ENCODE measurements at places on chromosomes 2 and 18.

DNA sequence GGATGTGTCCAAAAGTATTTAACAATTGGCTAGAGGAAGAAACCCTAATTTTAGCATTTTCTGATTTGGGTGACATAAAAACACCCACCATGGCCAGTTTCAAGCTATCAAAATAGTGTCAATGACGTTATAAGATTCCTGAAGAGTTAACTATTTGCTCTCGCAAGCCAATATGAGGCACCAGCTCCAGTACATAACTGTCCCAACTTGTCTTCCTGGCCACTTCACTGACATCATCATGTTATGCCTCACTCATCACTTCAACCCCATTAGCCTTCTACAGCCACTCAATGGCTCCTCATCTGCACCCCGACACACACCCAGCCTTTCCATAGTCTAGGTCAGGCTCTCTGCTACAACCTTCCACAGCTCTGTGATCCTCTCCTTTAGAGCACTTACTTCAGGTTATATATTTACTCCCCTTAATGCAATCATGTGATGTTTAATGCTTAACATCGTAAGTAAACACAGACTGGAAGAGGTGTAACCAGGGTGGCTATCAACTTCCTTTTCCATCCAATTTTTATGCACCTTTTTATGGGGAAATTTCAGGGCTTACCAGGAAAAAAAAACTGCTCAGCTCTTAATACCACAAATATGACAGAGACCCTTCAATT lies 158.7 kb downstream of the VWC2L start:
- no peak for DNase-seq

DNA sequence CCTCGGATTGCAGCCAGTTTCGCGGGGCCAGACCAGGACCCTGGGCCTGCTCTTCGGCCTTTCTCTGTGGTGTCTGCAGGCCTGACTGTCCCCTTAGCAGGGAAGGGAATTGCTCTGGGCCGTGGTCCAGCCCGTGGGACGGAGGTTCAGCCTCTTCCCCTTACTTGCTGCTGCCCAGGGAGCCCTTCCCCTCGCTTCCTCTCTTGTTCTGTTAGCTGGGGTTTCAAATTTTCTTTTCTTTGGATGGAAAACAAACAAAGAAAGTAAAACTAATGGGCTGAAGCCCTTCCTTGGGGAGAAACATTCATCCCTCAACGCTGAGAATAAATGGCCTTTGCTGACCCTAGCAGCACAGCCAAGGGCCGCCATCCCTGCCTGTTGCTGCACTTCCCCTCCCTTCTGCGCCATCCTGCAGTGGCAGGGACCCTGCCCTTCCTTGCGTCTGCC lies 52.4 kb downstream of the ASAP2 start:
- peak; percentile 45 for DNase-seq

DNA sequence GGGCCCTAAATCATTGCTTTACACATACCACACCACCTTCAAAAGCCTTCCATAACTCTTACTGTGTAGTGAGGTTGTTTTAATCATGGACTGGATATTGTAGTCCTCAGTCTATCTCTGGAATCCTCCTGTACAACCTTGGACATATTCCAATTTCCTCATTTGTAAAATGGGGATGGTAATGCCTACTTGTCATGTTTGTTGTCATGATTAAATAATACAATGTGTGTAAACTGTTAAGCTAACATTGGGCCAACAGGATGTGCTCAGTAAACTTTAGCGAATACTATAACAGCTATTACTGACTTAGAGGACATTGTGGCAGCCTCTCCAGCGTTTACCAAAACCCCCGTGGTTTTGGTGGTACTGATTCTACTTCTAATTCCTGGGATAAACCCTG lies 74.7 kb upstream of the PTPRM start:
- DNase-seq, result no peak

- DNase-seq, result no peak
Observed at GRCh38 chr2:58562276-58562675, 321.2 kb upstream of the FANCL start.

DNA sequence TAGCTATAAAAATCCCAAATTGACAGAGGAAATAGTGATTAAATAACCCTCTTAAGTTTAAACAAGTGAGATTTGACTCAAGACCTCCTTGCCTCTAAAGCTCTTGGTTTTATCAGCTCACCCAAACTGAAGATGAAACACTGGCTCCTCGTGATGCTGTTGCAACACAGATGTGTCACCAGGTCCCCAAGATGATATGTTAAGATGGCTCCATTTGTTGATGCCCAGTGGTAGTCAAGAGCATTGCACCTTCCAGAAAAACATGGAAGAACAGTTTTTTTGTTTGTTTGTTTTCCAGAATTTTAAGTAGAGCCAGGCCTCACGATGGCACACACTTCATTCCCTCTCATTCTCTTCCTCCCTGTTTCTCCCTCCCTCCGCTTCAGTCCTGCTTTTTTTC lies 399.8 kb downstream of the TXNL1 start:
- peak; percentile 41 for DNase-seq

DNA sequence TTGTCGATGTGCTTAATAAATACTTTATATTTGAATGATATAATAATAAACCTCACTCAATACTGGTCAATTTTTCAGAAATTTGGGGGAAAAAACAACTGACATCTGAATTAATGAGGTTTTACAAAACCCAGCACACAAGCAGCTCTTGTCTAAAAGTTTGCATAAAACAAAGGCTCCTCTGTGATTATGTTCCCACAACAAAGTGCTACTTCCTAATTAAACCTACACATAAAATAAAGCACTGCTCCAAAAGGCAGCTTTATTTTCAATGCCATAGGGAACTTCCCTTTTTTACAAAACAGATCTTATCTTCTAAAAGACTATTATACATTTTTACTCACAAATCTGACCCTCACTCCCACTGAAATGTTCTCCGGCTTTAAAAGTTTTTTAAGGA lies 47.1 kb downstream of the LAMA1 start:
- no peak for DNase-seq

DNA sequence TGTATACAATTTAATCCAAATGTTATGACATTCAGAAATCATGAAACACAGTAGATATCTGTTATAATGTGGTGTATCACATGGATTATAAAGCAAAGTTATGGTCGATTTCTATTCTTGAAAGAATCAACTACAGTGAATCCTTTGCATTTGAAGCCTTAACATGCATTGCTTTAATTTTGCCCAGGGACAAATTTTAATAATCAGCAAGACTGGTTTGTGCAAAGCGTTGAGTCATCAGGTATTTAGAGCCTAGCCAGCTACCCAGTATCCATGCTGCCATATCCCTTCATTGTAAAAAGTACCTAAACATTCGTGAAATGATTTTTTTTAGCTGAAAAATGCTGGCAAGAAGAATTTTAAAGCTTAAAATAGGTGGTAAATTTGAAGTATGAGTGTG lies 8.9 kb upstream of the SPDYA start:
- no peak for DNase-seq

- DNase-seq, result no peak
Observed at GRCh38 chr2:165508927-165509326, 39.4 kb downstream of the CSRNP3 start.

DNA sequence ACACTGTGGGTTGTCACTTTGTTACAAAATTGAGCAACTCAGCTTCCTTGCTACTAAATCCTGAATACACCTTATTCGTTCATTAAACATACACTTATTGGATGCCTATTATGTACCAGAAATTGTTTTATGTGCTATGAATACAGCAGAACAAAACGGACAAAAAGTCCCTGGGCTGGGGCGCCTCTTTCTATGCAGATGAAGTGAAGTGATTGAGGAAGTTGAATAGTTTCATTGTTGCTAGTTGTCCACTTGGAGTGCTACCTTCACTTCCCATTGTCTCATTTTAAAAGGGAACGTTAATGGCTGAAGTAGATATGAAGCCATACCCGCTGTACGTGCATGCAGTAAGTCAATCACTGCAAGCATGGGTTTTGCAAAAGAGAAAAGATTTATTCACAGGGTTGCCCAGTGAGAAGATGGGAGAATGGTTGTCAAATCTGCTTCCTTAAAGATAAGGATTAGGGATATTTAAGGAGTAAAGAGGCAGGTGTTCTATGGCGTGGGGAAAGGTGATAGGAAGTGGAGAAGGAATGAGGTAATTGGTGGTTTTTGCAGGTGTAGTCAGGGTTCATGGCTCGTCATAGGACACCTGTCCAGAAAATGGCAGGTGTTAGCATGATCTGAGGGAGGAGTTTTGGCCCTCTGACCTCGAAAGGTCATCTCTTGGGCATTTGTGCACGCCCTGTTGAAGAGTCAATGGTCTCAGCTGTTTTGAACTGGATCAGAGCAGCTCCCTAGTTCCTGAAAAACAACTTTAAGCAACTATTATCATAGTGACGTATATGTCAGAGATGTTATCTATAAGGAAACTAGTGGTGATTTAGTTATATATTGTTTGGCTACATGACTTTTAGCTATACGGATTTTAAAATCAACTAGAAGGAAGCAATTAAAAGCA lies 23.5 kb downstream of the TRPM8 start:
- DNase-seq, result peak; percentile 3

- no peak for DNase-seq
Observed at GRCh38 chr18:7207366-7207915, 23.4 kb upstream of the LRRC30 start.
